ENCODE measurements at places on chromosomes 5 and 9.

GRCh38 chr9:104923289-104923688 is 4.7 kb downstream of the ABCA1 start:
- DNase-seq = no peak

GRCh38 chr5:60639544-60639943 is 60.4 kb downstream of the DEPDC1B start:
- no peak for DNase-seq

DNA sequence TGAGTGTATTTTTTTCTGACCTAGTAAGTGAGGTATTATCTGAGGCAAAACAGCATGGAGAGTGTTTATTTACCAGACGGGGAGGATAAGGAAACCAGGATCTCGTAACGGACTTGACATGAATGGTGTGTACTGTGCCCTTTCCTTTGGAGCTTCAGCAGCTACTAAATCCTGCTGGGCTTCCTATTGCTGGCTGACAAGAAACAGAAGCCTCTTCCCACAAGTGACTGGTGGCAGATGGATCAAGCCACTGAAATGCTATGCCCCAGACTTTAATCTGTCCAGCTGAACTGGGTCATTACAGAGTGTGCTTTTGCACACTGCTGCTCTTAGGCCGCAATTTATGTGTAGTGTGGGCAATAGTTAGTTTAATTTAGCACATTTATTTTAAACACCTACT is 162.7 kb upstream of the MRPS30 start:
- no peak for DNase-seq

DNA sequence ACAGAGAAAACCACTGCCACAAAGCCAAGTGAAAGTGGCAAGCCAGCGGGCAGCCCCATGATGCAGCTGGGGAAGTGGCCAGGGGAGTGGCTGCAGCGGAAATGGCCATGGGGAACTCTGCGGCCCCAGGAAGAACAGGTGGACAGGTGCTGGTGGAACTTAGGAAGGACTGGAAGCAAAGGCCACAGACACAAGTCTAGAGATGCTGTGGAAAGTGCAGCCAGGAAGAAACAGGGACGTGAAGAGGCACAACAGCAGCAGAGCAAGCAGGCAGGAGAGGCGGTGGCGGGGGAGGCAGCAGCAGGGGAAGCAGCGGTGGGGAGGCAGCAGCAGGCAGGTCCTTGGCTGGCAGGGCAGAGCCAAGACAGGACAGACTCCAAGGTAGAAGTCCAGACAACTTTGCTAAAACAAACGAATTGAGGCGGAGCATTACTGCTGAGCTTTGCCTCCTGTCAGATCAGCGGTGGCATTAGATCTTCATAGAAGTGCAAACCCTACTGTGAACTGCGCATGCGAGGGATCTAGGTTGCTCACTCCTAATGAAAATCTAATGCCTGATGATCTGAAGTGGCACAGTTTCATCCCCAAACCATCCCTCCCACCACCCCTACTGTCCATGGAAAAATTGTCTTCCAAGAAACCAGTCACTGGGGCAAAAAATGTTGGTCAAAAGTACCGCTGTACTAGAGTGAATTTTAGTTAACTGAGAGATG is 11.8 kb downstream of the SURF6 start:
- no peak for DNase-seq

GRCh38 chr9:125074976-125075375 is 68.4 kb downstream of the SCAI start:
- DNase-seq = no peak

GRCh38 chr9:77783518-77783917 is 135.4 kb upstream of the GNA14 start:
- no peak for DNase-seq

DNA sequence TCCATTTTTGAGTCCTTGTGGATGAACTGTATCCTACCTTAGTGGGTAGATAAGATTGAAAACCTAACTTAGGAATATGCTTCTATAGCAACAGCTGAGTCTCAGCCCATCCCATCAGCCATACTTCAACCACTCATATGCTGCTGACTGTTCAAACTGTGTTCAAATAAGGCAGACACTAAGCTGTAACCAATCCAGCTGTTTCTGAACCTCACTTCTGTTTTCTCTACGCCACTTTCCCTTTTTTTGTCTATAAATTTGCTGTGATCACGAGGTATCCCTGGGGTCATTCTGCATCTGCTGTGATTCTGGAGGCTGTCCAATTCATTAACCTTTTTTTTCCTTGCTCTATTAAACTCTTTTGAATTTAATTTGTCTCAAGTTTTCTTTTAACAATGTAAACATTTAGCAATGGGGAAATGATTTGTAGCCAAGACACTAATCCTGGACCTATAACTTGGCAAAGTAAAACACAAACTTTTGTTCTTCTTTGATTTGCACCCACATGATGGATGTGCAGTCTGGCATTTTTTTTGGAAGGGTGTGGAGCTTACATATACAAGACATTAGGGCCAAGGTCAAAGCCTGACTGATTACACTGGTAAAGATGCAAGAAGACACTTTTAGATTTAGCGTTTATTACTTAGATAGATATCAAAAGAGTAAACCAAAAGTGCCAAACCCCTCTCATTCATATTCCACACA is 14.9 kb upstream of the SCGB3A2 start:
- DNase-seq = no peak

- no peak for DNase-seq
Observed at GRCh38 chr5:174725261-174725990, 1.0 kb downstream of the MSX2 start.

DNA sequence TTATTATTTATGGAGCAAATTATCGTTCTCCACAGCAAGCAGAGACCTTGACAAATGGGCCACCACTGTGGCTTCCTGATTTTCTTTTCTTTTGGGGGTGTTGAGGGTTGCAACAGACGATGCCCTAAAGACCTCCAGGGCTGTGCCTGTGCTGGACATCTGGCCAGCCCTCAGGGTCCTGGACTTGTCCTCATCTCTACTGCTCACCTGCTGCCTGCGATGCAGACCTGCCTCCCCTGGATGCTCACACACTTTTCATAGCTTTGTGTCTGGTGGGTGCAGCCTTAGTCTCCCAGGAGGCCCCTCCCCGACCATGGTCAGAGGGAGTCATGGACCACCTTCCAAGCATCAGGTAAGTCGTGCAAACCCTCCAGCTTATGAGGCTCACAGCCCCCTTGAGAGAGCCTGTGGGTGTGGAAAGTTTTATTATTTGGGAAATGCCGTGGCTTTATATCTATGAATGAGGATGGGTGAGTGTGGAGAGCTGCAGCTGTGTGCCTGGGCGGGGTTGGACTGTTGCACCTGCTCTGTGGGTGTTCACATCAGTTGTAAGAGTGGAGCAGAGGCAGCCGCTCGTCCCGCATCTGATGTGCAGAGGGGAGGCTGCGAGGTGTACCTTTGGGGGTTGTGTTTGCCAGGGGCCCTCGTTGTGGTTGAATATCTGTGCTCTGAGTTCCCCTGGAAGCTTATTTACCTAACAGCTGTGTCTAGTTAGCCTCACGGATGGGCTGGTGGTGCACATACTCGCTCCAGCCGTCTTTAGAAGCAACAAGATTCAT is 126.3 kb upstream of the IRX4 start:
- no peak for DNase-seq

GRCh38 chr9:113621980-113622379 is 158.5 kb downstream of the RGS3 start:
- no peak for DNase-seq

DNA sequence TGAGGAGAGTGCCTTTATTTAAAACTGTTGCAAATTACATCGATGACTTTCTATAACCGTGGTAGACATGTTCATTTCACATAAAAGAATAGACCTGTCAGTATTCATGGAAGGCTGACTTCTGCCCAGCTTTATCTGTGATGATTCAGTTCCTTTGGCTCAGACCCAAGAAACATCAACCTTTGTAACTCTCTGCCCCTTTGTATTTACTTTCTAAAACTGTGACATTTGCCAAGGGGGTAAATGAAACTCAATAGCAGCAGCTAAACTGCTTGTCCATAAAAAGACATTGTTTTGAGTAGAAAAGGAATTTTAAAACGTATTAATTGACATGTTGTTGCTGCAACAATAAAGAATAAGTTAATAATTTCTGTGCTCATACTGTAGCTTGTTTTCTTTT is 137.8 kb upstream of the ANKH start:
- DNase-seq = no peak

GRCh38 chr5:113378514-113378913 is 56.3 kb downstream of the TSSK1B start:
- no peak for DNase-seq

DNA sequence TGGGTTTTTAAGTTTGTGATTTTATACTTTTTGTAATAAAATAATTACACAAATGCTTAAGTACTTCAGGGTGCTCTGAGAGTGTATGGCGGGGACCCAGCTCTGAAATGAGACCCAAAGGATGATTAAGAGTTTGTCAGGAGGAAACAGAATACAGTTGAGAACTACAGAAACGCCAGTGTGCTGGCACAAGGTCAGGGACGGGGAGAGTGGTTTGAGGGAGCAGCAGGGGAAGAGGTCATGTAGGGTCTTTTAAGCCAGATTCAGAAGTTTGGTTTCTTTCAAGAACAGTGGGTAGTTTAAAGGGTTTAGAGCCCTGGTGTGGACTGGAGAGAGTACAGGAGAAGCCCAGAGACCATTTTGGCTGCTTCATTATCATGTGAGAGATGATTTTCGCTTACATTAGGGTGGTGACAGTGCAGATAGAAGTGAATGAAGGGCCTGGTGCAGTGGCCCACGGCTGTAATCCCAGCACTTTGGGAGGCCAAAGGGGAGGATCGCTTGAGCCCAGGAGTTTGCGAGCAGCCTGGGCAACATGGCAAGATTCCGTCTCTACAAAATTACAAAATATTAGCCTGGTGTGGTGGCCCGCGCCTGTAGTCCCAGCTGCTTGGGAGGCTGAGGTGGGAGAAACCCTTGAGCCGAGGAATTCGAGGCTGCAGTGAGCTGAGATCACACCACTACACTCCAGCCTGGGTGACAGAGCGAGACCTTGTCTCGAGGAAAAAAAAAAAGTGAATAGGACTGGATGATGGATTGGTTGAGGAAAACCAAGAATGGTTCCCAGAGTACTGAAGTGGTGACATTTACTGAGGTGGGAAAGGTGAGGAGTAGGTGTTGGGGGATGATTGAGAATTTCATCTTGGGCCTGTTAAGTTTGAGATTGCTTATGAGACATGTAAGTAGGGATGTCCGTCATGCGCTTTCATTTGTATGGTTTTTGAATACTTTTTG is 1.4 kb upstream of the ETF1 start:
- peak; percentile 66 for DNase-seq

GRCh38 chr5:175463641-175464040 is 14.7 kb upstream of the SFXN1 start:
- no peak for DNase-seq

- peak; percentile 76 for DNase-seq
Observed at GRCh38 chr9:5442400-5443011, 4.8 kb upstream of the PLGRKT start.

GRCh38 chr9:133742251-133742650 is 4.1 kb upstream of the SARDH start:
- no peak for DNase-seq

DNA sequence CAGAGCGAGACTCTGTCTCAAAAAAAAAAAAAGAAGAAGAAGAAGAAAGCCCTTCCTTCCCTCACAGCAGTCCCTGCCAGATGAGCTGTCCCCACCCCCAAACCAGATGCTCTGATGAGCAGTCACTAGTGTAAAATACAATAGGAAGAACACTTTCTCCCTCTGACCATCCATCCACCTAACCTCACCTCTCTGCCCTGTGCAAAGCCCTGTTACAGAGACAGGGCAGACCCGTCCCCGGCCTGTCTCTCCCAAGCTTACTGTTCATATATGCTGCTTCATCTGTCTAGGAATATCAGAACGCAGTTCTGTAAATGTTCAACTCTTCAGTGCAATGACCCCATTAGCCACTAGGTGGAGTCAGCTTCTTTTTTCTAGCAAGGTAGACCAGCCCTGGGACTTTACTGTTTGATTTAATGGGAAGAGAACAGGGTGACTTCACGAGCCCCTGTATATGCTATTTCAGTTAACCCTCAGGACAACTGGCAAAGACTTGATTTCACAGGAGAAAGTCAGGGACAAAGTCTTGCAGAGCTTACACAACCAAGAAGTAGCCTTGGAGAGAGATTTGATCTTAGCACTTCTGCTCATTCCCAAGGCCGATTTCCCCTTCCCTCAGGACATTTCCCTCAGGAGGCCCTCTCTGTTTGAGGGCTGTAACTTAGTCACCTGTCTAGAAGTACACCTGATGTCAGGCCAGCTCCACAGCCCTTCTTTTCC is 14.9 kb upstream of the FGFR4 start:
- DNase-seq = peak; percentile 97

DNA sequence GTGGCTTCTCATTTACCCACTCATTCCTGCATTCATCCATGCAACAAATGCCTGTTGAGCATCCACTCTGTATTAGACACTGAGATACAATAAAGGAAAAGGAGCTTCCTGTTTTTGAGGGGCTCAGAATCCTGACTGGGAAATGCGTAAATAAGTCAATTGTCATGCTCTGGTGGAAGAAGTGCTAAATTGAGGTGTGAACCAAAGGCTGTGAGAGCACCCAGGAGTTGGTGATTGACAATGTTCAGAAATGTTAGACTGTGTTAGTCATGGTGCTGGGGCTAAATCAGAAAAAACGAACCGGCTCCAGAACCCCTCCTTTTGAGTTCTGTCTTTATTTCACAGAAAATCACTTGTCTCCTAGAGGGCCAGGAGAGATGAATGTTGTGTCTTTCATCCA is 558.6 kb upstream of the SGCD start:
- DNase-seq = no peak

GRCh38 chr9:72065076-72065475 is 4.7 kb upstream of the C9orf57 start:
- DNase-seq = no peak

- DNase-seq = no peak
Observed at GRCh38 chr5:1437226-1437829, 7.9 kb downstream of the SLC6A3 start.

- DNase-seq = no peak
Observed at GRCh38 chr5:135484674-135485086, 32.5 kb upstream of the TIFAB start.

- DNase-seq = peak; percentile 82
Observed at GRCh38 chr9:127979333-127980059, 1.3 kb downstream of the EEIG1 start.

DNA sequence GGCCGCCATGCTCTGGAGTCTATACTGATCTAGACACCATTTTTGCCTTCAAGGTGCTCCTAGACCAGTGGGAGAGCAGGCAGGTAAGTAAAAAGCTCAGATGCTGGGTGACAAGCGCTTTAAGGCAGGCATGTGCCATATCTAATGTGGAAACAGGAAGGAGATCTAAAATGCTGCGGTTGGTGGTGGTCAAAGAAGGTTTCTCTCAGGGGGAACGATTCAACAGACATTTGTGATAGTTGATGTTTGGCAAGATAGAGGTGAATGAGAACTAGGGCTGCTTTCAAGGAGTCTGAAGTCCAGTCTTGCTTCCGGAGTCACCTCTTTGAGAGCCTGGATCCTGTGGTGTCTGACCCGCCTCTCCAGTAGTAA is 146.2 kb upstream of the KLF4 start:
- DNase-seq = no peak

- DNase-seq = no peak
Observed at GRCh38 chr5:71883742-71884103, 164.6 kb downstream of the CARTPT start.

- peak; percentile 61 for DNase-seq
Observed at GRCh38 chr9:4796988-4797853, 4.5 kb downstream of the RCL1 start.

GRCh38 chr9:99387431-99387830 is 165.3 kb downstream of the SEC61B start:
- no peak for DNase-seq

GRCh38 chr9:77166193-77166592 is 11.1 kb upstream of the VPS13A start:
- DNase-seq = no peak

All from Karpas-422 (cell line).